Vagina (tissue), 2 donors: ENCODE measurements at places on chromosomes 12 and 14. TPM values are rescaled to one million over a fixed set of nuclear protein-coding genes. Genes with fewer than 3 reads are reported as not detected.

DNA sequence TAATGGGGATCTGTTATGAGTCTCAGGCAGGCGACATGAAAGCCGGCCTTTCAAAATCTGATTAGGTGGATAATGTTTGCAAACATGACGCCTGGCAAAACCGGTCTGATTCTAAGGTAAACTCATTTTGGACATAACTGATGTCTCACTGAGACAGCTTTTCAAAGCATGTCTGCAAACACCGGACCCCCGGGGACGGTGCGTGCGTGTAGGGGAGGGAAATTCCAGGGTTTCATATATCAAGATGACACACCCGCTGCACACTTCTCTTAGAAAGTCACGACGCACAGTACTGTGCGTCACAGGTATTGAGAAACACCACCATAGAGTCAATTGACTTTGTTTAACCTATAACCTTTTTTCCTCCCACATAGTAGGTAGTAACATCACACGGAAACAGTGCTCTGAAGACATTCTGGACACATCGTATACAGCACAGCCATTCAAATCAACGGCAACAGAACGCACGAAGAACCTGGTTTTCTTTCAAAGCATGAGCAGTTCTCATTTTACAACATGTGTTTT, 43.9 kb upstream of the TESC start:
- no peaks in the 10 kb centered on the region for H3K4me1 ChIP-seq
- no peak overlapping the region for H3K4me3 ChIP-seq
- no peaks in the 10 kb centered on the region for H3K36me3 ChIP-seq

- no peak for DNase-seq
- H3K36me3 ChIP-seq: no peaks in the 10 kb centered on the region
These were observed 14.9 kb downstream of the ABCB9 start for GRCh38 chr12:122951406-122951805.

DNA sequence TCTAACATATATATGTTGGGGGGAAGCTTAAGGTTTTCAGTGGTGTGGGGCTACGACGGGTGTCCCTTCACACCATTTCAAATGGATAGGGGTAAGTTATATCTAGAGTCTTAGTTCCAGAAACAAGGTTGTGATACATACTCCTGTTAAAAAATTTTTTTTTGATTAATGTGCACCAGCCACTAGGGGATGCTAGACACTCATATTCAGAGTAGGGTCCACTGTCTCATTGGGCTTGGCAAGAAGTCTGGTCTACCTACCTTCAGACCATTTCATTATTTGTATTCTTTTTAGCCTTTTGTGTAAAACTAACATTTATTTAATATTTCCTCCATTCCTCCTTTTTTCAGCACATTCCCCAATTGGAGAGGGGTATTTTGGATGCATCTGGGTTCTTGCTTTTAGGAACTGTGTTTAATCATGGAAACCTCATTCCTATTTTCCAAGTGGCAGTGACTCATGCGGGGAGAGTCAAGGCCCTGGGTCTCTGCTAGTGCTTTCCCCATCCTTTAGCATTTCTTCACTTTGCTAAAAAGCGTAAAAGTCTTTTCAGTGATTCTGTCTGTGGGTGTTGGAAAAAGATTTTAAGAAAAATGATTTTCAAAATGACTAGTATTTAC, 33.4 kb downstream of the ANO4 start:
- no peak for DNase-seq
- no peak overlapping the region for H3K4me3 ChIP-seq
- no peaks in the 10 kb centered on the region for H3K4me1 ChIP-seq
- H3K27ac ChIP-seq: no peak overlapping the region
- no peaks in the 10 kb centered on the region for H3K36me3 ChIP-seq

Gene CLEC4C
- not detected for total RNA-seq
